Neural crest cell (in vitro differentiated cells): ENCODE measurements at places on chromosomes 11 and 22.

DNA sequence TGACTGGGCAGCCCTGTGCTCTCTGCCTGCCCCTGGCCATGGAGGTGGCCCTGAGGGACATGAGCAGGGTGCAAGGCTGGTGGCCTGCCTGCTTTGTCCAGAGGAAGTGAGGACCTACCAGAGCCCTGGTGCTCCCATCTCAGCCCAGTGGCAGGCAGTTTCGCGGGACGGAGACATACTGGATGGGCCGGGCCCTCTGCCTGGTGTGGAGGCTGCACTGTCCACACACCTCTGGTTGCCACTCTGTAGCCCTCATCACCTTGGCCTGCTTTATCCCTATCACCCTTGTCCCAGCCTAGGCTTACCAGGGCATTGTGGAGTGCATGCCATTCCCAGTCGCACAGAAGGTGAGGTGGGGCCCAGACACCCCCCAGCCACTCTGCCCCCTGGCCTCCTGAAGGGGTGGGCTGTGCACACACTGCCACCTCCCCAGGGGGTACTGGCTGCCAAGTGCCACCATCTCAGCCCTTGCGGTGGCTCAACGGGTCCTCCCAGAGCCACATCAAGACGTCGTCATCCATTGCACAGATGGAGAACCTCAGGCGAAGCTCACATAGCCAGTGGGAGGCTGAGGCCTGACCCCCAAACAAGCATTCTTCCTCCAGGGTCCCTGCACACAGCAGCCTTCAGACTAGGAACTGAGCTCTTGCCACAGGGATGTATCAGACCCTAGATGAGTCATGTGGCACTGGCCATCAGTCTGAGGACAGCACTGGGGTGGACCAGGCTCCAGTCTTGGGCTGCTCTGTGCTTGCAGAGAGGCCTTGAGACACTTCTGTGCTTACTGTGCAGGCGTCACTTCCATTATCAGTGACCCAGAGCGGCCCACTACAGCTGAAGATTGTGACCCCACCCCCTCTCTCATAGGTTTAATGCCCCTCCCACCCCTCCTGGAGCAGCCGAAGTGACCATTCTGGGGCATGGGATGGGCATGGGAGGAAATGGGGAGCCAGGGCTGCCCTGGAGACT lies 176.1 kb downstream of the IGLL1 start:
- no peak for DNase-seq

DNA sequence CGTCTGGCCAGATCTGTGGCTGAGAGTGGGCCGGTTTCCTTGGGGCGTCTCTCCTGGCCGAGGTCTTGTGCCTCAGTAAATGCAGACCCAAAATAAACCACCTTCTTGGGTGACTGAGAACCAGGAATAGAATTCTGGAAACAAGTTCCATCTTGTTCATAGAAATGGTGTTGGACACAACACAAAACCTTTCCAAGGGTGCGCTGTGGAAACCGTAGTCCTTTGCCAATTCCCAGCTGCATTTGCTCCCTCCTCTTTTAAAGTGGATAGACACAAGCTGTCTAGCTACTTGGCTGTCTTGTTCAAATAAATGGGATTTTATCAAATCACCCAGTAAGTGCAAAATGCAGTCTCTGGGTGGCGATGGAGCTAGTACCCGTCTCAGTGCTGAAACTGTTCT lies 300.2 kb downstream of the SHANK2 start:
- DNase-seq = no peak

DNA sequence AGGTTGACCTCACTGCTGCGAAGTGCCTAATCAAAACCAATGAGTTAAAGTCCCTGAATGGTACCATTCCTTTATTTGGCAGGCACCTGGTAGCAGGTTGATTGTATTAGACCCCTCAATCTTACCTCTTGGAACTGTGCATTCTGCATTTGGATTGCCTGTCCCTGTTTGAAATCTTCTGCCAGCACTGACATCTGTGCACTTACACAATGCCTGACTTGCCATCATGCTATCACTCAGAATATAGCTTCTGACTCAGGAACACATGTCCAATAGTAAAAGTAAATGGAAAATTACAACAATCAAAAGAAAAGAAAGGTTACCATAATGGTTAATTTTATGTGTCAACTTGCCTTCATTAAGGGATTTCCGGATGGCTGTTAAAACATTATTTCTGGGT lies 366.0 kb upstream of the PDGFD start:
- no peak for DNase-seq

GRCh38 chr11:116939499-116939898 lies 102.1 kb upstream of the APOA1 start:
- DNase-seq = no peak

GRCh38 chr11:128720522-128720985 lies 26.7 kb downstream of the FLI1 start:
- DNase-seq = peak; percentile 58

DNA sequence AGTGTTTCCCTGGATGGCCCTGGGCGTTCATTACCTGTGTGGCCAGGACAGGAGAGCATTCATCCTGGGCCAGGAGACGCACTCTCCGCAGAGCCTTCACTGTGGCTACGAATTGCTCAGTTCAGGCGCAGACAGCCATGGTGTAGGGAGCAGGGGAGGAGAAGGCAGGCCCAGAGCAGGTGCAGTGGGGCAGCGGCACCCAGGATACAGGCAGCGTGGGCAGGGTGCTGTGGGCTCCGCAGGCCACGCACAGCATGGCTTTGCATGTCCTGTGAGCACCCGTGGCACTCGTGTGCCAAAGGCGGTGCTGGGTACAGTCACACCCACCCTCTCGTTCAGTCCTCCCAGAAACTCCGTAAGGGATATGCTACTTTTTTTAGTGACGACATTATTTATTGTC lies 124.2 kb upstream of the B3GAT1 start:
- no peak for DNase-seq

- no peak for DNase-seq
Measured at GRCh38 chr11:8567602-8568198, 26.3 kb downstream of the STK33 start.

DNA sequence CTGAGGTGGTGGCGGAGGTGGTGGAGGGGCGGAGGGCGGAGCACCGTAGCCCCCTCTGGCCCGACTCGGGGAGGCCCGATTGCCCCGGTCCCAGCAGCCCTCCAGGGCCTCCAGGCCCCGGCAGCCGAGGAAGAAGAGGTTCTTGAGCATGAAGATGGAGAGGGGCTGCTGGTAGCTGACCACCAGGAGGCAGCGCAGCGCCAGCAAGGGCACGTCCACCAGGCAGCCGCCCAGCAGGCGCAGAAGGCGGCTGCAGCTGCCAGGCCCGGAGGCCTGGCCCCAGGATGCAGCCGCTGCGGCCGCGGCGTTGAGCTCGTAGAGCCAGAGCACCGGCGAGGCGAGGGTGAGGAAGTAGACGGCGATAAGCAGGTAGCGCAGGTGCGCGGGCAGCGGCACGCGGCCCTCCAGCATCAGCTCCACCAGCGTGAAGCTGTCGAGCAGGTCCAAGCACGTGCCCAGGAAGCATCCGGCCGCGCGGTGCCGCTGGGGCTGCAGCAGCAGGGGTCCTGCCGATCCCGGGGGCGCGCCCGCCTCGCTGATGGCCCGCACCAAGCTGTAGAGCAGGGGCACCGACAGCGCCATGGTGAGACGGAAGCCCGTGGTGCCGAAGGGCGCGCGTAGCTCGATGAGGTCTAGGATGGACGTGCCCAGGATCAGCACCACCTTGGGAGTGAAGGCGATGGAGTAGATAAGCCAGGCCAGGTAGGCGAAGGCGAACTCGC lies 1.5 kb downstream of the TMEM121B start:
- peak; percentile 34 for DNase-seq

- no peak for DNase-seq
Measured at GRCh38 chr22:24302591-24302990, 32.0 kb downstream of the SPECC1L start.

DNA sequence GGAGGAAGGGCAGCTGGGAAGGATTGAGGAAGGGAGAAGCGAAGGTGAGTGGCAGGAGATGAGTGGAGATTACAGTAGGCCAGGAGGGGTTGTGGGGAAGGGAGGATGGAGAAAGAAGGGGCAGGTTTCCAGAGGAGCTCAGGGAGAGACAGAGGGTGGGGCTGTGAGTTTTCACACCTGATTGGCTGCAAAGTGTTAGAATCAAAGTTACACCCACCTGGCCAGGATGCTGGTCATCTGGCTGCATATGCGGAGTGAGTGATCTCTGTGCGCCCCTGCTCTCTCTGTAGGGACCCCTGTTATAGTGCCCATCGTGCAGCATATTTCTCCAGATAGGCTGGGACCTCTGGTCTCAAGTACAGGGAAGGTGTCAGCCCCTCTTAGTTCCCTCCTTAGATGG lies 18.3 kb downstream of the AMPD3 start:
- DNase-seq = no peak

- DNase-seq = no peak
Measured at GRCh38 chr11:66510990-66511339, 530 bp downstream of the BBS1 start.

- DNase-seq = no peak
Measured at GRCh38 chr22:30968015-30968923, at the start of gene MORC2. TSS of gene MORC2 (minus strand) at chr22:30968774. CDS start at chr22:30967889, 885 bp downstream.

- no peak for DNase-seq
Measured at GRCh38 chr11:65777241-65777640, 3.5 kb downstream of the AP5B1 start.

DNA sequence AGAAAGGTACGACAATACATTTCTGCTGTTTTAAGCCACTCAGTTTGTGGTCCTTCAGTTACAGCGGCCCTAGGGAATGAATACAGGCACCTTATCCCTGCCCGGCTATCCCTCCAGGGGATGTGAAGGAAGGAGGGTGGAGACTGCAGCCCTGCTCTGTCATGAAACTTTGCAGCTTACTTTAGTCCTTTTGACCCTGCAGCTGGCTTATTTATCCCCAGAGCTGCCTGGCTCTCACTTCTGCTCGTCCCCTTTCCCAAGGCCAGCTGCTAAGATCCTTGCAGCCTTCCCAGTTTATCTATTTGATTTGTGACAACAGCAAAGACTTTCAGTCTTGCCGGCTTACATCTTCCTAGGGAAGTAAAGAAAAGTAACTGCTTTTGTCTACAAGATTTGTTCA lies 55.2 kb downstream of the SC5D start:
- DNase-seq = no peak

GRCh38 chr22:21034989-21035388 lies 2.6 kb upstream of the SLC7A4 start:
- DNase-seq = no peak

GRCh38 chr11:21494946-21495345 lies 697.9 kb upstream of the ANO5 start:
- no peak for DNase-seq

- no peak for DNase-seq
Measured at GRCh38 chr11:61769169-61769920, 16.9 kb downstream of the MYRF start.
